Fibroblast of pulmonary artery (primary cell): ENCODE measurements at places on chromosomes 6 and 20.

GRCh38 chr6:92124200-92124651 lies 1295.1 kb downstream of the EPHA7 start:
- DNase-seq = peak; percentile 1

DNA sequence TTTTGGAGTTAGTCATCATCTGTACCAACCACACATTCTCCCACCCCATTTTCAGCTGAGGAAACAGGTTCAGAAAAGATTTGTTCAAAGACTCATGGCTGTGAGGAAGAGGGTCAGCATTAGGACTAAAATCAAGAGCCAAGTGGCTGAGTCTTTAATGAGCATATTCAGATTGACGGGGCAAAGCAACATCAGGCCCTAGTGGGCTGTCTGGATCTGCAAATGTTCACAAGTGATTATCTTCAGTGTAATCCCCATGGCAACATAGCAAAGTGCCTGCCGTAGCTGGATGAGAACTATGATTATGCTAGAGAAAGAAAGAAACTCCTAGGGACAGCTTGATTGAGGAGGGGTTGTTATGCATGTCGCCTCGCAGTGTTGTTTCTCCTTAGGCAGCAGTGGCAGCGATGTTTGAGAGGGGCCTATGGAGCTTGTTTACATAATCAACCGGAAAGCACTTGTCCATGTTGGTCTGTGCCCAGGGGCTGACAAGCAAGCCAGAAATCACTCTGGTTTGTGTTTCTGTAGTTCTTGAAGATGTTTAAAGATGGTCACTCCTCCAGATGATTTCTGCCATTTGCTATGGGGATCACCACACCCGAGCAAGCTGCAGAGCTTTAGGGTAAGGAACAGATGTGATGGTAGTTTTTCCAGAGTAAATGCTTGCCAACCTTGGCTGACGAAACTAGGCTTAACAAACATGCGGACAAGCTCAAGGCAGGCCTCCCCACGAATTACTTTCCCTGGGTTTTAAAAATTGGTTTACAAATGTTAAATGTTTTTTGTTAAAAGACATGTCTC lies 124.3 kb upstream of the MLIP start:
- peak; percentile 30 for DNase-seq

GRCh38 chr6:41939176-41939847 lies 2.3 kb downstream of the CCND3 start:
- DNase-seq = peak; percentile 80

DNA sequence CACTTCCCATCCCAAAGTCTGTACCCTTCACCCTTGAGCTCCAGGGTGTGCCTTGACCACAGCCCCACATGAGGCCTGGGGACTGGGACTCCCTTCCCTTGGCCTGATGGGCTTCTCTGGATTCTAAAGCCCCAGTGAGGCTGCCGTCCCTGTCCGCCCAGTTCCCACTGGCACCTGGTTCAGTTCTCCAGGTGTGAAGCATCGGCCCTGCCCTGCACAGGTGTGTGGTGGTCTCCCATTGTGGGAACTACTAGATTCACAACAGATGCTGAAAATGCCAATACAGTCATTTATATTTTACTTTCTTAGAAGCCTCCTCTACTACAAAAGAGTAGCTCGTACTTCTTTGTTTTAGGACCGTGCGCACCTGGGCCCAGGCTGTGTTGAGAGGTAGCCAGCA lies 72.8 kb downstream of the TTLL2 start:
- DNase-seq = no peak

DNA sequence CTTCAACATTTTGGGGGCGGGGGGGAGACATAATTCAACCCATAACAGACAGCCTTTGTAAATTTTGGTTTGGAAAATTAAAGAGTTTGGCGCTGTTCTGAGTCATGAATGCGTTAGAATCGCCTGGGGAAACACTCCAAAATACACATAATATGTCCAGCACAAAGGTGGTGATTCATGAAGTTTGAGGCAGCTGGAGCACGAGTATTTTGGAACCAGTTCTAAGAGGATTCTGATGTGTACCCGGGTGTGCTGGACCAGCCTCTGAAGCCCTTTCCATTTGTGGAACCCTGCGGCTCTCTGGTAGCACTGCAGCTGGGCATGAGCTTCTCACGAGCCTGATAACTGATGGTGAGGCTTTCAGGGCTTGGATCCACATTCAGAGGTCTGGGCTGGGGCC lies 4.7 kb downstream of the GMPR start:
- peak; percentile 72 for DNase-seq

DNA sequence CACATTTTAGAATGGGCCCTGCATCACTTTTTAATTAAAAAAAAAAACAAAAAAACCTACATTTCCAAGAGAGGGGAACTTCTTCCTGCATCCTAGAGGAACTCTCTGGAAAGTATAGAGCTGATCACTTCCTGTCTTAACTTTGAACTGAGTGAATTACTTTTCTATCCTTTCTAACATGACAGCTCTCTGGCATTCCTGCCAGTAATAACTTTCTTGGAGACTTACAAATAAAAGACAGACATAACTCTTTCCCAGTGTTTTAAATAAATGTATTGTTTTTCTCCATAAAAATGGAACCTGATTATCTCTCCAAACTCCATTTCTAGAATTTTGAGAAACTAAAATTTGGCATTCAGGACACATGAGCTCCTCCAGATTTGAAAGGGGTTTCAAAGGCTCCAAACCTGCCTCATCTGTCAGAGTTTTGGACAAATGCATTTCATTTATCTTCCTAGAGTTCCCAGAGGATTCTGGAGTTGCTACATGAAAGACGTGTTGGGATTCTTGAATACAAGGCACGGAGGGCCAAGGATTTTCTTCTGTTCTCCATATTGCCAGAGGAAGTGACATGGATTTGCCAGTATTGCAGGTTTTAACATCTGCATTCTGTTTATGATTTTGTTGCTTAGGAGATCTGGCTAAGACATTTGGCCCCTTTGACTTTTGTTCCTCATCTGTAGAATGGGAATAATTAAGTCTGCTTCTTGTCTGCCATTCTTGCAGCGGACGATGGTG lies 2.0 kb upstream of the SMOC2 start:
- no peak for DNase-seq

DNA sequence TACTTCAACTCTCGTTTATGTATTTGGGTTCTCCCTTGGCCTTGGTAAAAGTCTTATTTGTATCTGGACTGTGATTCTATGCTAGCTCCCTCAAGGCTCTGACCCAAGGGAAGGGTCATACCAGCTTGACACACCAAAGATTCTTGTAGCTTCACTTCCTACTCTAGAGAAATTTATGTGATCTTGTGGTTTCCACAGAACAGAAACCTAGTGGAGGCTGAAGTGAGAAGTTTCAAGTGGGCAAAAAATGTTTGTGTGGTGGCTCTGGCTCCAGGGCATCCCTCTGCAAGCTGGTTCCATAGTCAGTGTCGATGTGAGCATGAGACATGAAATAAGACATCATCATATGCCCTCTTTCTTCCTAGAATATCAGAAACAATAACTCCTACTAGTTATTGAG lies 48.1 kb upstream of the TNFRSF21 start:
- no peak for DNase-seq

GRCh38 chr20:58634521-58635278 lies 16.4 kb upstream of the STX16 start:
- peak; percentile 55 for DNase-seq

- peak; percentile 69 for DNase-seq
Observed at GRCh38 chr20:33423141-33423834, 20.3 kb downstream of the SNTA1 start.

DNA sequence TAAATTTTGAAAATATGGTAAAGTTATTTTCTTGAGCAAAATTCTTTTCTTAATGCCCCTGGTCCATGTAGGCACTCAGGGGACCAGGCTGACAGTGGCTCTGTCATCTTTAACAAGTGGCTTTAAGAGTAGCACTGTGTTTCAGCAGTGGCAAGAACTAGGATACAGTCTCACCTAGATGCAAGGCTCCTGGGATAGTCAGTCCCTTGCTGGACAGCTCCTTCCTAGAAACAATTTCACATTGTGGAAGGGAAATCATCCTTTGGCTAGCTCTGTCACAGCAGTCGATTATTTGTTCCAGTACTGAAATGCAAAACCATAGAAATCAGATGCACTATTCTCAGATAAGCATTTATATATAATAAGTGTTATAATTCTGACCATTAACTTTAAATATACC lies 175.4 kb upstream of the KCNQ5 start:
- DNase-seq = peak; percentile 34

DNA sequence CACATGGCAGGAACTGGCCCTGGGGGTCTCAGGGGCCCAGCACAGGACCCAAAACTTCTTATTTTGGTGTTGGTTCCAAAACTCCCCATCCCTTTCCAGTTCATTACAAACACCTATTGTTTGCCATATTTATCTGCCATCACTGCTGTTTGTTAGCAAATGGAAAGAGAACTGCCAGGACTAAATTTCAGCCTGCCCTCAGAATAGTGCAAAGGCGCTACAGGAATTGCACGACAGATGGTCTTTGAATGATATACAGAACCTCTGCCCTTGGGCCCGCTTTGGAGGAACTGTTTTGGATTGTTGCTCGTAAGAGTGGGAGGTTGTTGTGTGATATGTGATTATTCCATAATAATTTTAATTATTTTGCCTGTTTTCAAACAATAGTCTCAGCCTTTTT lies 199.0 kb upstream of the FBXL4 start:
- no peak for DNase-seq

GRCh38 chr6:170554796-170555137 lies 598 bp downstream of the TBP start:
- no peak for DNase-seq

- DNase-seq = no peak
Observed at GRCh38 chr20:32301719-32302506, 24.5 kb downstream of the KIF3B start.

GRCh38 chr20:43755390-43755789 lies 28.6 kb upstream of the GTSF1L start:
- peak; percentile 70 for DNase-seq

DNA sequence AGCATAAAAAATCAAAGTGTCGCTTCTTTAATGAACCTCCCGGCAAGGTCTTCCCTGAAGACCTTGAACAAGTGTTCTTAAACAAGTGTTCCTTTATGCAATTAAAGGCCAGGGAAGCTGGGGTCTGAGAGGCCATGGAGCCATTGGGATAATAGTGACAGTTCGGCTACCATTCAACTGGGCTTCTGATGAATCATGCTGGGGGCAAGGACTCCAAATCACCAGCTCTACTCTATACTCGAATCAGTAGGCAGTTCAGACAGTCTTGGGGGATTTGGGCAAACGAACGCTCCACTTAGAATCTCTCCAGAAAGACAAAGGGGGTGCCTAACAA lies 34.7 kb upstream of the EZR start:
- no peak for DNase-seq
